GM13976 (cell line): ENCODE measurements at places on chromosomes 7 and 10.

- no peak for DNase-seq
Measured at GRCh38 chr7:117188376-117188775, 134.5 kb downstream of the WNT2 start.

DNA sequence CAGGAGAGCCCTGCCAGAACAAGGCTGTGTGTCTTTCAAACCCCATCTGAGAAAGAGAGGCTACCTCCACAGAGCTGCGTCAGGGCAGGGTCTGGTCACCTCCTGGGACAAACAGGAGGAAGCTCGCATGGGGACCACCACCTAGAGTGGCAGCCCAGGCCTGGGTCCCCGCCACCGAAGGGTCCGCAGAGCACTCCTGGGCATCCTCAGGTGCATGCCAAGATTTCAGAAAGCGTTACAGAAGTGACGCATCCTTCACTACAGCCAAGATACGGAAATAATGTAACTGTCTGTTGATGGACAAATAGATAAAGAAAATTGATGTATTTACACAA, 42.6 kb downstream of the GSDME start:
- no peak for DNase-seq

DNA sequence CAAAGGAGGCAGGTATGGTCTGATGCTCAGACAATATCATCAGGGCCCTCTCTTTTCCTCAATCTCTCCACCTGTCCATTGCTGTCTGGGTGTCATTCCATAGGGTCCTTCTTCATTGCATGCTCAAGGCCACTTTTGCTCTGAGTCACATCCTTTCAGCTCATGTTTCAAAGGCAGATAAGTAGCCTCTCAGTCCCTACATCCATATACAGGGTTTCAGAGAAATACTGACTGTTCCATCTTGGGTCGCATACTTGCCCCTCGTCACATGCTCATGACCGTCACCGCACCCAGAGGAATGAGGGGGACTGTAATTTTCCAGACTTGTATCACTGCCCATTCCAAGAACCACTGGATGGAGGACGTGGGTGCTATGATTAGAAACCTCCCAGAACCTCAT, 93.4 kb downstream of the FAM107B start:
- no peak for DNase-seq

DNA sequence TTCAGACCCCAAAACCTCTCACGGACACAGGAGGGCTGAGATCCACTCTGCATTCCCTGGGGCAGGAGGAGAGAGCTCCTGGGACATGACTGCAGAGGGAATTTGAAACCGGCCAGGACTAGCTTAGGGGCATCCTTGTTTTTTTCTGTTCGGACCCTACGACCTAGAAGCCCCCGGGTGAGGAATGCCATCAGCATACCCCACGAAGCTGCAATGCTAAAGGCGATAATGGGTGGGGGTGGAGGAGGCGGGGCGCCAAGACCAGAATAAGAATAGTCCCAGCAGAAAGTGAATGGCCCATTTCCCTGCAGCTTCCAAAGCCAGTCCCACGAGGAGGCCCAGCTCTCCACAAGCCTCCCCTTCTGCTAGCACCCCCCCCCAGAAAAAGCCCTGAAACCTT, 4.0 kb downstream of the PDGFA start:
- DNase-seq = no peak

GRCh38 chr10:119136084-119136483, 29.4 kb downstream of the SFXN4 start:
- DNase-seq = no peak

GRCh38 chr7:44194069-44194468, 4.8 kb upstream of the GCK start:
- no peak for DNase-seq

DNA sequence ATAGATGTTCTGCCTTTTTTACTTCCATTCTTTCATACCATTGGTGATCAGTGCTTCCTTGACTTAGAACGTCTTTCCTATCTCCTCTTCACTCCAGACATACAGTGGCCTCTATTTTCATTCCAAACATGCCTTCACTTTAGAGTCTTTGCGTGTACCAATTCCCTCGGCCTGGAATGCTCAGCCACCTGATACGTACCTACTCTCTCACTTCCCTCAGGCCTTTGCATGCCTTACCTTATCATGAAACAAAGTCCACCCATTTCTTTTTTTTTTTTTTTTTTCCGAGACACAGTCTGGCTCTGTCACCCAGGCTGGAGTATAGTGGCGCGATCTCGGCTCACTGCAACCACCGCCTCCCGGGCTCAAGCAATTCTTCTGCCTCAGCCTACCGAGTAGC, 2.2 kb upstream of the CCNJ start:
- DNase-seq = no peak

GRCh38 chr10:117663750-117664149, 121.2 kb downstream of the EMX2 start:
- DNase-seq = peak; percentile 84

DNA sequence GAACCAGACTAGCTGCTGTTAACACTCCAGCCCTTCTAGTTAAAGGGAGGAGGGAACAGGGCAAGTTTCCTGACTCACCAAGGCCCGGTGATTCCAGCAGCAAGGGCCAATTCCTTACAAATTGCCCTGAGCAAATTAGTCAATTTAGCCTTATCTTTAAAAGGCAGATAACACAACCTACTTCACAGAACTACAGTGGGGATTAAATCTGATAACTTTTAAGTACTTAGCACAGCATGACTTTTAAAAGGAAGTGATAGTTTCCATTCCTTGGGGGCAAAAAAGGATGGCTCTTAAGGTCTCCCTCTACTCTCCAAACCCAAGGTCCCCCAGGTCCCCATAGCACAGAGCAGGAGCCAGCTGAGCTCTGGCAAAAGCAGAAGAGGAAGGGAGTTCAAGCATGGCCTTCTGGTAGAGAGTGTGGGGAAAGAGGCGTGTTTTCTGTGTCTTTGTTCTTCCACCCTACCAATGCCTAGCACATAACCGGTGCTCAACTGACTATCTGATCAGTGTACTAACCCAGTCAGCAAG, 4.0 kb downstream of the CDCA7L start:
- peak; percentile 40 for DNase-seq

- no peak for DNase-seq
Measured at GRCh38 chr7:74561898-74562613, 95.5 kb upstream of the GTF2I start.

- DNase-seq = no peak
Measured at GRCh38 chr7:93315896-93316295, 83.7 kb downstream of the VPS50 start.

DNA sequence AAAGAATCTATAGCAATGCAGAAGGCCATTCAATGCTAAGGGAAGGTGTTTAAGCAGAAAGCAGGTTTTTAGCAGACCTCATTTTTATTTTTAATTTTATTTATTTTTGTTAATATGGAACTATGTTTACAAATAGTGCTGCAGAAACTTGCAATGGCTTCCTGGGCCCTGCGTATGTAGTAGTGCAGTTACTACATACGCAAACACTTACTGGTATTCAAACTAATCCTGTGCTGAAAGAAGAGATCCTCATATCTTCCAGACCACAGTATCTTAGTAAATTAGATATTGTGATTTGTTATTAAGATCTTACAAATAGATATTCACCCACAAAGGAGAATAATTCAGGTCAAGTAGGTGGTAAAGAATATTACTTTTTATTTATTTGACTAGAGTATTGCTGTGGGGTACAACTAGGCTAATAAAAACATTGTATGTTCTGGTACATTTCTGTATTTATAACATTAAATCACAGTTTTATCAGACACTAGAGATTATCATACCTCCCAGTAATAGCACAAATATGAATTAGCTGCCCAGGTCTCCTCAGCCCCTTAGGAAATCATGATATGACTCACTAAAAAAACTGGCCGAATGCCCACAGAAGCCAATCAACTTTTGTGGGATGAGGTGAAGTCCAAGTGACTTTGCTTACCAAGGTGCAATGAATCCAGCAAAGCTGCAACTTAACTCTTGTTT, 57.6 kb downstream of the RNLS start:
- no peak for DNase-seq

- peak; percentile 82 for DNase-seq
Measured at GRCh38 chr10:49592726-49593563, 17.2 kb upstream of the SLC18A3 start.

- DNase-seq = no peak
Measured at GRCh38 chr7:7696458-7697119, 21.8 kb downstream of the RPA3 start.

- DNase-seq = no peak
Measured at GRCh38 chr10:60182691-60183090, 207.0 kb downstream of the ANK3 start.

- no peak for DNase-seq
Measured at GRCh38 chr10:70872291-70872690, 16.1 kb downstream of the PCBD1 start.

DNA sequence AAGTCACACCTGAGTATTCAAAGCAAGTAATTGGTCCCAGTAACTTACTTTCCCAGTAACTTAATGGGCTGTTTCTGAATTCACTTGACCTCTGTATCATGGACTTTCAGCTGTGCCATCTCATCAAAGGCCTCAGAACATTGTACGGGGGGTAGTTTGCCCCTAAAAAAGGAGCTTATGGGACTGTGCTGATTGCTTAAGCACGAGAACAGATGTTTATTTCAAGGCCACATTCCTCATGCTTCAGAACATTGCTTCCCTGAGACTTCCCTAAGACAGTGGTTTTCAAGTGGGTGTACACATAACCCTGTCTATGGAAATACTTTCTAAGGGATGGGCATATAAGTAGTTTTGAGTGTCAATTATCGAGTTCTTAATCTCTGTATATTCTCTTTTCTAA, 26.8 kb downstream of the CALCR start:
- no peak for DNase-seq

GRCh38 chr10:71487726-71488125, 91.0 kb downstream of the CDH23 start:
- DNase-seq = no peak

- no peak for DNase-seq
Measured at GRCh38 chr10:52332815-52333214, 18.7 kb downstream of the DKK1 start.

GRCh38 chr7:1679966-1680730, 10.1 kb downstream of the ELFN1 start:
- peak; percentile 5 for DNase-seq

GRCh38 chr7:11748884-11749283, 83.1 kb downstream of the THSD7A start:
- DNase-seq = no peak

- DNase-seq = no peak
Measured at GRCh38 chr10:69362471-69362954, 54.2 kb downstream of the TACR2 start.

DNA sequence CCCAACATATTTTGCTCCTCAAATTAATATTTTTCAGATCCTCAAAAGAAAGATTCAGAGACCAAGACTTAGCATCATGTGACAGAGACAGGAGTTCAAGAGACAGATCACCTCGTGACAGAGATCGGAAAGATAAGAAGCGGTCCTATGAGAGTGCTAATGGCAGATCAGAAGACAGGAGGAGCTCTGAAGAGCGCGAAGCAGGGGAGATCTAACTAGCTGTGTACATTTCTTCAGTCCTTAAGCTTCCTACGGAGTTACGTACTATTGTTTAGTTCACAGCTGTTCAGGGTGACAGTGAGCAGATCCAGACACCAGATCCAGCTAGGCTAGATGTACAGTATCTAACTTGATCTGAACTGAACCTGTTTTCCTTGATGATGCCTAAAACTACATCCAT, 61.3 kb downstream of the KLRG2 start:
- no peak for DNase-seq

DNA sequence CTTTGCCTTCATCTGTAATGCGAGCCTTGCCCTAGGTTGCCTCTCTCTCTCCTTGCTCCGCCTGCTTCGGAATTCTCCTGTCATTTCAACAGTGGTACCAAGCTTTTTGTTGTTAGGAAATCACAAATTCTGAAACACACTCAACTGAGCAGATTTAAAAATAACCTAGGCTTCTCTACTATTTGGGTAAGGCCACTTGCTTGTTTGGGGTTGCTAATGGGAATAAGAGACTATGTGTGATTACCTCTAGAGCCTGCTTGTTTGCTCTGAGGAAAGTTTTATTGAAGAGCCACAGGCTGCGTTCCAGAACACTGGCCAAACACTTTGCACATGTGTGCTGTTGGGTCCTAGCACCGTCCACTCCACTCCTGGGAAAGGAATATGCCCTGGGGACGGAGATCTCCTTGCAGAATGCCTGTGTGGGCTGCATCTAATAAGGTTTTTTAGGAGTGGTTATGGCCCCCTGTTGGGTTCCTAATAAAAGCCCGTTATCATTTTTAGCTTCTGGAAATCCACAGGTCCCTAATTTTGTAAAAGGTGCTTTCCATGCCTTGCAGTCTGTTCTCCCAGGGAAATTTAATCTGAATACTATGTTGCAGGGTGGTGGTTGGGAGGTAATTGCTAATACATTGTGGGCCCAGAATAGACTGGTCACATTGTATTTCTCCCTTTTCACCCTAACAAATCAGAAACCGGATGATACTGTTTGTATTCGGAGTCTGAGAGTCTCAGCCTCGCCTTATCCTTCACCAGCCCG, 68.7 kb upstream of the KLF6 start:
- no peak for DNase-seq

DNA sequence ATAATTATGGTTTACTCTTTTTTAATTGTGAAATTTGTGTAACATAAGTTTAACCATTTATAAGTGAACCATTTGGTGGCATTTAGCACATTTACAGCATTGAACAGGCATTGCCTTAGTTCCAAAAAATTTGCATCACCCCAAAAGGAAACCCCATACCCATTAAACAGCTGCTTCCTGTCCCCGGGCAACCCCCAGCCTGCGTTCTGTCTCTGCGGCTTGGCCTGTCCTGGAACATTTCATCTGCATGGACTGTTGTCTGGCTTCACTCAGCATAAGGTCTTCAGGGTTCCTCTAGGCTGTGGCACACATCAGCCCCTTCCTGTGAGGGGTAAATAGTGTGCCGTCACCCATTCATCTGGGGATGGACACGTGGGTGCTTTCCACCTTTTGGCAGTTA, 6.9 kb downstream of the RET start:
- DNase-seq = no peak

DNA sequence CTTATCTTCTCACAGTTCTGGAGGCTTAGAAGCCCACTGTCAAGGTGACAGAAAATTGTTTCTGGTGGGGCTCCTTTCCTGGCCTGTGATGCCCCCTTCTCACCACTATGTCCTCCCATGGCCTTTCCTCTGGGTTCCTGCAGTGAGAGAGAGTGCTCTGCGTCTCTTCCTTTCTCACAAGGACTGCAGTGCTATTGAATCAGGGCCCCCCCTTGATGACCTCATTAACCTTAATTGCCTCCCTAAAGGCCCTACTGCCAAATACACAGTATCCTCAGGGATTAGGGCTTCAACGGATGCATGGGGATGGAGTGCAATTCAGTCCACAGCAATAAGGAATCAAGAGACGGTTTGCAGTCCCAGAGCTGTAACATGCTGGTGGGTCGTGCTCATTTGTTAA, 82.0 kb upstream of the GRB10 start:
- DNase-seq = no peak

DNA sequence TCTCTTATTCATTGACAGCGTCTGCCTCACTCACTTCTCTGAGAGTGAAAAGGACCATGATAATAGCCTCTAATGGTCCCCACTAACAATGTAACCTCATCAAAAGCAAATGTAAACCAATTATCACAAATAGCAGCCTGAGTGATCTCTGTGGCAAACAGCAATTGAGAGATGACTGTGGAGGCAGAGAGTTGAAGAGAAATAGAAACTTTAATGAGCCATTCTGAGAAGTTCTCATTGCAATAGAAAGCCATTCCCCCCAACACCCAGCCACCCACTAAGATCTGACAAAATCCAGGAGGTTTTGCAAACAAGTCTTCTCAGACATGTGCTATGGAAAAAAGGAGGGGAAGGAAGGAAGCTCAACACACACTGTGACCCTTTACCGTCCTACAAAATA, 44.2 kb upstream of the RNF148 start:
- DNase-seq = no peak
